Activated CD4-positive, CD25-positive, alpha-beta regulatory T cell treated with anti-CD3 and anti-CD28 coated beads, Interleukin-2, amount 50 U/mL, for 16 hours (primary cell): ENCODE measurements at places on chromosomes 7 and 10.

- DNase-seq: no peak
Observed at GRCh38 chr10:43965033-43965917, 316.6 kb upstream of the ZNF32 start.

DNA sequence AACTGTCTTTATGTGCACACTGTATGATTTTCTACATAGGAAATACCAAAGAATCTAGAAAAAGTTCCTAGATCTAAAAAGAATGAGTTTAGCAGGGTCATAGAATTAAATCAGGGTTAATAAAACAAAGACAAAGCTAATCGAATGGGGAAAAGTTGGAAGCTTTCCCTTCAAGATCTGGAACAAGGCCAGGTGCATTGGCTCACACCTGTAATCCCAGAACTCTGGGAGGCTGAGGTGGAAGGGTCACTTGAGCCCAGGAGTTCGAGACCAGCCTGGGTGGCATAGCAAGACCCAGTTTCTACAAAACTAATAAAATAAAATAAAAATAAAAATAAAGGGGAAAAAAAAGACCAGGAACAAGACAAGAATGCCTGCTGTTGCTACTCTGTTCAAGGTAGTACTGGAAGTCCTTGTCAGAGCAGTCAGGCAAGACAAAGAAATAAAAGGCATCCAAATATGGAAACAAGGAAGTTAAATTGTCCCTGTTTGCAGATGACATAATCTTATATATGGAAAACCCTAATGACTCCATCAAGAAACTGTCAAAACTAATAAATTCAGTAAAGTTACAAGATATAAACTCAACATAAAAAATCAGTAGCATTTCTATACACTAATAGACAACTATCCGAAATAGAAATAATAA, 76.1 kb upstream of the RHEB start:
- DNase-seq: no peak

DNA sequence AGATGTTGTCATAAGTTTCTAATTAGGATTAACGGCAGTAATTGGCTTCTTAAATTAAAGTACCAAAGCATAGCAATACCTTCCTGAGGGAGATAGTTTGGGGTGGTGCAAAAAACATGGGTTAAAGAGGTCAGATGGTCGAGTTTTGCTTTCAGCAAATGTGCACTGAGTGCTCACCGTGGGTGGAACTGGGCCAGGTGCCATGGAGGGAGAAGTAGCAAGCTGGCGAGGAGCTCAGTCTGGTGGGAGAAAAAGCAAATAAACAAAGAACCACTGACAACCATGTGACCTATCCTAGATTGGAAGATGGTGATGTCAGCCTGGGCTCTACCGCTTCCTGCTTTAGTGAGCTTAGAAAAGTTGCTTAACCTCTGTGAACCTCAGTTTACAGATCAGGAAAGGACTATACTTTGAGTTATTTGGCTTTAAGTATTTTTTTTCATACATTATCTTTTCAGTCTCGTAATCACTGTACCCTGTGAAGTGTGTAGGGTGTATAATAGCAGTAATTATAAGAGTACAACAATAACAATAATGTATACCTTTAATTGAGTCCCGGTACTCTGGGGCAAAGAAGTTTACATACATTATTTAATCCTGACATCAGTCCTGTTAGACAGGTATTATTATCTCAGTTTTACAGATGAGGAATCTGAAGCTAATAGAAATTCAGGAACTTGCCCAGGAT, 69.0 kb upstream of the PDCD4 start:
- DNase-seq: no peak

DNA sequence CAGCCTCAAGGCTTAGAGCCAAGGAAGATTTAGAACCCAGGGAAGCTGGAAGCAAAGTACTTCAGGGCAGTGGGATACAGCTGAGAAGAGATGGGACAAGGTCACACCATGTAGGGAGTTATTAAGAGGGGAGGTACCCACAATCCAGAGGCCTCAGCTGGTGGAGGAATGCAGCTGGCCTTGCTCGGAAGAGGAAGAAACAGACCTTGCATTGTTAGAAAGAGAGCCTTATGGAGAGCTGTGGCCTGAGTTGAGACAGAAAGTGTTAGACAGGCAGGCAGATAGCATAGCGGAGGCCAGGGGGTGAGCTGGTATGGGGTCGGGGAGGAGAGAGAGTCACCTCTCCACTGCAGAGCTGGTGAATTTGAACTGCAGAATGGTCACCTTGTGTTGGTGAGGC, 173.1 kb downstream of the JCAD start:
- DNase-seq: no peak

GRCh38 chr10:90484518-90484917, 373.3 kb downstream of the HTR7 start:
- DNase-seq: no peak
